Spinal cord (tissue), 10 donors: ENCODE measurements at places on chromosomes 2 and 18. TPM values are rescaled to one million over a fixed set of nuclear protein-coding genes. Genes with fewer than 3 reads are reported as not detected.

- H3K4me3 ChIP-seq = no peak overlapping the region
- H3K36me3 ChIP-seq = no peaks in the 10 kb centered on the region
- H3K4me1 ChIP-seq = peaks cover 13% of the 10 kb centered on the region
- DNase-seq = no peak
- peak overlapping the region; percentile 6 for H3K27ac ChIP-seq
Observed at GRCh38 chr18:6056171-6056910, 161.0 kb upstream of the TMEM200C start.

DNA sequence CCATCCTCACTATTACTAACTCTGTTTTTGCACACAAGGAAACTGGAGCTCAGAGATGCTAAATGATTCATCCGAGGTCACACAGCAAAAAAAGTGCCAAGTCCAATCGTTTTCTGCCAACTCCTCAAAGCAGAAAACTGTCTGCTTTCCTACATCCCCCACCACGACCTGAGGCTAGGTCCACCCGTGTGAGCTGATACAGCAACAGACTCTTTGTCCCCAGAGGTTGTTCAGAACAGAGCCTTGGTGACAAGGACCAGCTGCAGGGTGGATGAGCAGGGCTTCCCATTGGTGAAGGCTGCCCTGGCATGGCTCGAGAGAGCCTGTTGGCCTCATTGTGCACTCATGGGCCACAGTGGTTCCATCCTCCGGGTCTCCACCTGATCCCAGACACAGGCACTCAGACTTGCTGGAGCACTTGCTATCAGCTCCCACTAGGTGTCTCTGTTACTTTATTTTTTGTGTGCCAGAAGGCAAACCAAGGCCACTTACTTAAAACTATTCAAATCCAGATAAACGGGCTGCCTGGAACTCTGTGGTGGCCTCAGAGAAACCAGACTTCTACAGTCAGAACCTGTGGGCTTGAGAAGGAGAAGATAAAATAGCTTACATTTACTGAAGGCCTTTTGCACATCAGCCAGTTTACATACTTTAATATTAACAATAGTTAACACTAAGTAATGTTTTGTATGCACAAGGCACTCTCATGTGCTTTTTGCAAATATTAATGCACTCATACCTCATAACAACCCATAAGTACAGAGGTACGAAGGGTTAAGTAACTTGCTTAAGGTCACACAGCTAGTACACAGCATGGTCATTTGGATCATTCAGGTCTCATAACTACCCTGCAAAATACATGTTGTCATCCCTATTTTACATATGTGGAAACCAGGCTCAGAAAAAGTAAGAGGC lies 62.9 kb upstream of the CTIF start:
- H3K4me3 ChIP-seq = no peak overlapping the region
- DNase-seq = peak; percentile 94
- no peaks in the 10 kb centered on the region for H3K4me1 ChIP-seq
- H3K36me3 ChIP-seq = no peaks in the 10 kb centered on the region

CHRNA1 gene
- 0.22 TPM for total RNA-seq

TUBA4B gene
- 1.5 TPM for total RNA-seq

CCDC85A gene
- total RNA-seq = 12.1 TPM
